ENCODE measurements at places on chromosomes 5 and 9.

- no peak for DNase-seq
Observed at GRCh38 chr5:164220522-164220921, 715.1 kb downstream of the MAT2B start.

DNA sequence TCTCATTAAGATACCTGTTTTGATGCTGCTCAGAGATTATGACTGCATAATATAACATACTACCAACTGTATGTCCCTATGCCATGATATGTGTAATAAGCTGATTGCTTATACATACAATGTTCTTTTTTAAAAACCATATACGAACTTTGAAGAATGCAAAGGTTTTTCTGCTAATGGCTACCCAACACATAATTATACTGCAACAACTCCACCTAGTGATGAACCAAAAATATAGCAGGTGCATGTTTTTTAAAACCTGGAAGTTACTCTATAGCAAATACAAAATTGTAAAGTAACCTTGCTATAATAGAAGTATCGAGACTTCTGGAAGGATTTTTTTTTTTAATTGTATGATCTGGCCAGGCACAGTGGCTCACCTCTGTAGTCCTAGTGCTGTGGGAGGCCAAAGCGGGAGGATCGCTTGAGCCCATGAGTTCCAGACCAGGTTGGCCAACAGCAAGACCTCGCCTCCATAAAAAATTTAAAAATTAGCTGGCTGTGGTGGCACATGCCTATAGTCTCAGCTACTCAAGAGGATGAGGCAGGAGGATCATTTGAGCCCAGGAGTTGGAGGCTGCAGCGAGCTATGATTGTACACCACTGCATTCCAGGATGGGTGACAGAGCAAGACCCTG is 49.1 kb downstream of the HOMER1 start:
- no peak for DNase-seq

DNA sequence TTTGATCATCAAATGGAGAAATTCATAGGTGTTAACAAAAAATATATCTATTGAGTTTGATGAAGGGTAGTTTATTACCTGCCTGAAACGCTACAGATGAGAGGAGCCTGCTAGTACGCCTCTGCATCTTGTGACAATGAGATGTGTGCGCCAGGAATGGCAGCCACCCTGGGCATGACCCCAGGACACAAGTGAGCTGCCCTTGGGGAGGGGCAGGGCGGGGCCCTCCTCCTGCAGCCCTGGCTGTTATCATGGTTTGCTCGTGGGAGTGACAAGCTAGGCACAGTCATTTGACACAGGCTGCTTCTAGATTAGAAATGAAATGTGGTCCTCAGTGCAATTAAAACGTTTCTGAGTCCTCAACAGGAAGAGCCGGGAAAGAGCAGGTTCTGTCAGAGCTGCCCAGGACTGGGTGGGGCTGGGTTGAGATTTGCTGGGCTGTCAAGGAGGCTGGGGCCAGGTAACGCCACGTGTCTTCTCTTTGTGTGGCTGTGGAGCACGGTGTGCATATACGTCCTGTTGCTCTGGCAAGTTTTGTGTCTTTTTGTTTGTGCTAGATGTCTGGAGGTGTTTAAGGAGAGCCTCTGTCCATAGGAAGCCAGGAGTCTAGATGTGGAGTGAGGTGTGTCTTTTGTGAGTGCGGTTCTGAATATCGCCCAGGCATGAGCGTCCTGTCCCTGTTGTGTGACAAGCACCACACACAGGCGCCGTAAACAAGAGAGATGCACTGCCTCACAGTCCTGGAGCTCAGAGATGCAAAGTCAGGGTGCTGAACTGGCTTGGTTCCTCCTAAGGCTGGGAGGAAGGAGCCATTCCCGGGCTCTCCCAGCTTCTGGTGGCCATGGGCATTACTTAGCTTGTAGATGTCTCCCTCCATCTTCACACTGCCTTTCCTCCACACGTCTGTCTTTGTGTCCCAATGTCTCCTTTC is 129.0 kb upstream of the IRX4 start:
- no peak for DNase-seq

GRCh38 chr5:142287096-142287972 is 37.5 kb downstream of the SPRY4 start:
- DNase-seq, result no peak

DNA sequence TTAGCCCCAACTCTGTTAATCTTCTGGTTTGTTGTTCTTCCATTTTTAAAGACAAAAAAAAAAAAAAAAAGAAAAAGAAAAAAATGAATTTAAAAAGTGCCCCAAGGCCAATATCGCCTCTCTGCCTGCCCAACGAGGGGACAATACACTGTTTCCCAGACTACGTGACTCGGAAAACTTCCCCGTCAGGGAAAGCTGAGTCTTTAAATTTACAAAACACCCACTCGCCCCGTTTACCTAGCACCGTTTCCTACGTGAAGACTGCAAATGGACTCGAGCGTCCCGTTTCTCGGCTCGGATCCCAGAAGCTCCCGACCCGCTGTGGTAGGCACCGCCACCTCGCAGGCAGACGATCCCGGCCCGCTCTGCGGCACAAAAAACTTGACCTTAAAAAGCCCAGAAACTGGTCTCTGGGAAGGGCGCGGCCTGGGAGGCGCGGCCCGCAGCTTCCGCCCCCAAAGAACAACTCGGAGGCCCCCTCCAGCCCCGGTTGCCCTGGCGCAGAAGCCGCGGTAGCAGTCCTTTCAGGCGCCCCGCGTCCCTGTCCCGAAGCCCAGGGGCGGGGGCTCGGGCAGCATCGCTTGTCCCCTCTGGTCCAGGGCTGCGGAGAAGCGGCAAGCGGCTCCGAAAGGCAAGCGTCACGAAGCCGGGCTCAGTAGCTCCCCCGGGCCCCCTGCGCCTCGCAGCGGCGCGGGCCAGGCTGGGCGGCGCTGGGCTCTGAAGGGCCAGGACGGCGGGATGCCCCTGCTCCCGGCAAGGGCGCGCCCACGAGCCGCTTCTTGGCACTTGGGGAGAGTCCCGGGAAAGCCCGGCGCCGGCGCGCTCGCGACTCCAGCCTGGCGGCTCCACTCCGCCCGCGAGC is at the start of gene GCNT4:
Gene GCNT4 (minus strand): TSS at position 367 of the 862 bp plus-strand sequence. CDS start 22,521 bp downstream, outside the sequence.
- peak; percentile 80 for DNase-seq

DNA sequence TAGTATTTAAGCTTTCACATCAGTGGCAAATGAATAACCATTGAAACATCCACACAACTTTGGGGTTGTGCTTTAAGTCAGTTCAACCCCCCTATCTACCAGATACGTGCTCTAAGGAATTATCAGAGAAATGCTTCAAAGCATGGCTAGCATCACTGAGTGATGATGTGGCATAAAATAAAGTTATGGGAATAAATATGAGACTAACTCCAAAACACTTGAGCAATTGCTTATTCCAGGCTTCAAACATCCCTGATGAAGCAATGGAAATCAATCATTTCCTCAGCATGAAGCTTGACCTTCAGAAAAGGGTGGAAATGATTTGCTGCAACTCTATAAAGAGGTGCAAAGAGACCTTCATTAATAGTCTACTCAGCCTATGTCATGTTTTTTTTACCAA is 292.0 kb upstream of the SMC2 start:
- DNase-seq, result no peak

DNA sequence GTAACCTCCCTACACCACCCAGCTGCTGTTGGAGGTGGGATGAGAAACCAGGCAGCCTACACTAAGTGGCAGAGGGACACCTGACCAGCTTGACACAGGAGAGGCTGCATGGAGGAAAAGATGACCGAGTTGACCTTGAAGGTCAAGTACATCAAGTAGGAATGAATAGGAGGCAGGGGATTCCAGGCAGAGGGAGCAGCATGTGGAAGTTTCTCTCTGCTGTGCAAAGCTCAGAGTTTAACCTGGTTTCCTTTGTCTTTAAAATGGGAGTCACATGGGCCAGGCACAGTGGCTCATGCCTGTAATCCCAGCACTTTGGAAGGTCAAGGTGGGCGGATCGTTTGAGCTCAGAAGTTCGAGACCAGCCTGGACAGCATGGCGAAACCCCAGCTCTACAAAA is 32.6 kb downstream of the SPRY4 start:
- no peak for DNase-seq

GRCh38 chr9:129084087-129084486 is 3.2 kb downstream of the DOLPP1 start:
- DNase-seq, result no peak

GRCh38 chr5:176803943-176804498 is 6.3 kb upstream of the UNC5A start:
- no peak for DNase-seq

GRCh38 chr9:131271506-131271931 is 4.8 kb downstream of the FAM78A start:
- no peak for DNase-seq

DNA sequence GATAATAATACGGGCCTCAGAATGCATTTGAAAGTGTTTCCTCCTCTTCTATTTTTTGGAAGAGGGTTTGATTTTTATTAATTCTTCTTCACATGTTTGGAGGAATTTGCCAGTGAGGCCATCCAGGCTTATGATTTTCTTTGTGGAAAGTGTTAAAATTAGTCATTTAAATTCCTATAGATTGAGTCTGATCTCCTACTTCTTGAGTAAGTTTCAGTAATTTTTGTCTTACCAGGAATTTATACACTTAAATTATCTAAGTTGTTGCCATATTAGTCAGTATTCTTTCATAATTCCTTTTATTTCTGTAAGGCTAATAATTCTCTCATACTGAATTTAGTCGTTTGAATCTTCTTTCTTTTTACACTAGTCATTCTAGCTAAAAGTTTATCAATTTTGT is 25.2 kb upstream of the HAPLN1 start:
- no peak for DNase-seq

DNA sequence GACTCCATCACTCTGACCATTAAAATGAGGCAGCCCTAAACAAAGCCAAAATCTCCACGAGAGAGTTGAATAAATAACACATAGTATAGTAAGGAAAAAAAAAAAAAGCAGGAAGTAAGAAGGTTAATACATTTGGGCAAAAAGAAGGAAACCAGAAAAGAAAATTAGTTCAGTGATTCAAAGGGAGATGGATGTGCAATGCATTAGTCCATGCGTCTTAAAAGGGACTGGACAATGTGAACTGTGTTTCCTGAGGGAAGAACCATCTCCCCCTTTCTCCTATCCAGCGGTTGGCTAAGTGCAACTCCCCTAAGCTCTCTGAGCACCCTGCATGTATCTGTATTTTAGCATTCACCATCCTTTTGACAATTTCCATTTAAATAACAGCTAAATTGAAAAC is 1.4 kb downstream of the ANKRA2 start:
- no peak for DNase-seq

GRCh38 chr9:77898864-77899263 is 132.7 kb downstream of the GNAQ start:
- DNase-seq, result no peak

DNA sequence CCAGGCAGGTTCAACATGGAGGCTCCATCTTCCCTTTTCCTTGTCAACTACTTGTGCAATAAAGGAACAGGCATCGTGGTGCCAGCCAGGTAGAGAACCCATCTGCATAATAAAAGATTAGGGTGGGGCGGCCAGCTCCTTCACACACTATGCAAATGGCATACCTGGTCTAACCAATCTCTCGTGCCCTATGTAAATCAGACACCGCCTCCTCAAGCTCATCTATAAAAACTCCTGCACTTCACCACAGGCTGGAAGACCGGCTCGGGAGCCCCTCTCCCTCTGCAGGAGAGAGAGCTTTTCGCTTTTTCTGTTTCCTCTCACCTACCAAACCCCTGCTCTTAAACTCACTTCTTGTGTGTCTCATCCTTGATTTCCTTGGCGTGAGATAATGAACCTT is 244.3 kb upstream of the PUM3 start:
- DNase-seq, result no peak

- no peak for DNase-seq
Observed at GRCh38 chr9:93931905-93932304, 23.2 kb downstream of the BARX1 start.

DNA sequence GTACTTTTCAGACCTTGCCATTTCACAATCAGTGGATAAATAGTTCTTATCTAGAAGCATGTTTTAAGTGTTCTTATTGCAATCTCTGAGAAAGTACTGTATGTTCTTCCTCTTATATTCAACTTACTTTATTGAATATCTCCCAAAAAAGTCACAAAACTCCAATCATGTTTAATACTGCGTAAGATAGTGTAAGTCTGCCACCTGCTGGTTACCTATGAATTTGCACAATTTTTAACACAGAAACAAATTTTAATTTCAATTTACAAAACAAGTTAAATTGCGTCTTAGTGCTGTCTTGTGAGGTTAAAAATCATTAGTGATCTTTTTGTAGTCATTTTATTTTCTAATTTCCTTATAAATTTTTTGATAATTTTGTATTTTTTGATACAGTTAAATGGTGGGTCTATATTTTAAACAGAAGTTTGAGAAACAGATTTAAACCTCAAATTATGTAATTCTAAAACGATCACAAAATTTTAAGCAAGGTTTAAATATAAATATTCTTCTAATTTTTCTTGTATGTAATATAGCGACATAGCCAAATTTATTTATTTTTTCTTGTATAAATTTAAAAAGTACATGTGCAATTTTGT is 115.8 kb downstream of the EMB start:
- DNase-seq, result no peak

GRCh38 chr9:12648925-12649324 is 44.3 kb upstream of the TYRP1 start:
- DNase-seq, result no peak

DNA sequence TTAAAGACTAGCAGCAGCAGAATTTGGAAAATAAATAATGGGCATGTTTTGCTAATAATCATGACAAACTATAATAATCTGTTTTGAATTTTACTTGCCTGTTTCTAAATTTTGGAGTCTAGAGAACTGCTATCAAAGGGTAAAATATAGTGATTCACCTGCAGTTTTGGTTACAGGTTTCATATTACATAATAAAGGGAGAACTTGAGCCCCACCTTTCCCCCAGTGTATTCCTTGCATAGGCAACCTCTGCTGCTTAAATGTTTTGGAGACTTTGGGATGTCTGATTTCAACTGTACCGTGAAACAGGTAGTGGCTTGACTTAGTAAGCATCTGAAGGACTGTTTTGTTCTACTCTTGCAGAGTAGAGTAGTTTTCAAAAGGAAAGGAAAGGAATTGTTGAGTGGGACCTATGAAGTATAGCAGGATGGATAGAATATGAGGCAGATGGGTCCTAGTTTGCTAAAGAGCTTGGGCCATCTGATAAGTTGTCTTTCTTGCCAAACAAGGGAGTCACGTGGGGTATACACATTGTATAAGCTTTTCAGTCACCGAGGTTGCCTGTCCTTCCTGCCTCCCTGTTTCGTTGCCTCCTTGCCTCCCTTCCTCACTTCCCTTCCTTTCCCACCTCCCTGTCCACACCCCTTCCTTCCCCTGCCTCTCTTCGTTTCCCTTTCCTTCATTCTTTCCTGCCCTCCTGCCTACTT is 19.1 kb downstream of the CREBRF start:
- DNase-seq, result no peak

DNA sequence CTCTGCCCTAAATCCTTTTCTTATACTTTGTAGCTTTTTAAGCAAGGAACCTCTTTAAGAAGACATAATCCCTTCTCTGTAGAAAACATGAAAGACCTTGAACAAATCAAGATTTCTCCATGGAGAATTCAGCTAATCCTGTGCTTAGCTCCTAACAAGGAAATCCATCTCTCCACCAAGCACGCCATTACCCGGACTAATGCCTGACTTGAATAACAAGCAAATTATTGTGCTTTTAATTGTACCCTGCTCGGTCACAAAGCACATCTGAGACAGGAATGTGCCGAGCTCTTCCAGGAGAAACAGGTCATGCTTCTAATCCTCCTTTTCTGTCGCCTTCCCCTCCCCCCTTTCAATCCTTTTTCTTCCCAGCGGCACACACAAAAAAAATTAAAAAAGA is 141.3 kb downstream of the PSAT1 start:
- DNase-seq, result no peak

All from tibial artery (tissue), 4 donors.